IgD-negative memory B cell (primary cell): ENCODE measurements at places on chromosomes 16 and 17. TPM values are rescaled to one million over a fixed set of nuclear protein-coding genes. Genes with fewer than 3 reads are reported as not detected.

The SYNGR3 gene
- polyA plus RNA-seq, result 4.9 TPM

The RHBDL1 gene
- 1.1 TPM for polyA plus RNA-seq

The RAC3 gene
- not detected for polyA plus RNA-seq

The DBNDD1 gene
- polyA plus RNA-seq, result 9.4 TPM

The TMEM238L gene
- not detected for polyA plus RNA-seq

The TBC1D16 gene
- 1.7 TPM for polyA plus RNA-seq

The NKD1 gene
- polyA plus RNA-seq, result not detected

The CACNG5 gene
- polyA plus RNA-seq, result not detected

The VWA3A gene
- not detected for polyA plus RNA-seq

The TMEM220 gene
- 3.6 TPM for polyA plus RNA-seq

The SLC16A11 gene
- 3.4 TPM for polyA plus RNA-seq

The CLDN9 gene
- not detected for polyA plus RNA-seq

The ACSM2A gene
- polyA plus RNA-seq, result not detected

The ANKS3 gene
- polyA plus RNA-seq, result 5.3 TPM

The ZMYND15 gene
- not detected for polyA plus RNA-seq

The FBXO39 gene
- polyA plus RNA-seq, result not detected

The HBA2 gene
- polyA plus RNA-seq, result 88.3 TPM

The GAST gene
- polyA plus RNA-seq, result not detected

The AGRP gene
- polyA plus RNA-seq, result not detected

The CA4 gene
- not detected for polyA plus RNA-seq

The FLYWCH2 gene
- 20.8 TPM for polyA plus RNA-seq

The NXN gene
- 0.18 TPM for polyA plus RNA-seq

The CCDC200 gene
- 3.0 TPM for polyA plus RNA-seq

The SMPD3 gene
- 9.7 TPM for polyA plus RNA-seq

The WDR59 gene
- polyA plus RNA-seq, result 9.2 TPM

The CACNA1H gene
- not detected for polyA plus RNA-seq

The MT4 gene
- polyA plus RNA-seq, result not detected
